ENCODE measurements at places on chromosomes 3 and 15.

GRCh38 chr15:52340093-52340492 lies 44.5 kb upstream of the MYO5C start:
- no peak for DNase-seq

DNA sequence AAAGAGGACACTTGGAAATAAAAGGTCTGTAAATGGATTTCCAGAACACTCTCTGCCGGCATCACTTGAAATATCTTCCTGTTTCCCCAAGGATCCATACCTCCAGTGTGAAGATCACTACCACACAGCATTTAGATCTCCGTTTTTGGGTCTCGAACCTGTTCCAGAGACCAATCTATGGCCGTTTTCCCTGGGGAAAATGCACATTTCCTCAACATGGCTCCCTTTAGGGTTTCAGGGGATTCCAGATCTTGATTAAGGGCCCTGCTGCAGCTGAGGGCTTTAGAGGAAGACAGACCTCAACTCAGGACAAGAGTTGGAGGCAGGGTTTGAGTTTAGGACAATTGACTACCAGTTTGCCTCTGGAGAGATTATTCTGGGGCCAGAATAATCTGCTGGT lies 2.1 kb downstream of the CTSH start:
- DNase-seq = no peak

DNA sequence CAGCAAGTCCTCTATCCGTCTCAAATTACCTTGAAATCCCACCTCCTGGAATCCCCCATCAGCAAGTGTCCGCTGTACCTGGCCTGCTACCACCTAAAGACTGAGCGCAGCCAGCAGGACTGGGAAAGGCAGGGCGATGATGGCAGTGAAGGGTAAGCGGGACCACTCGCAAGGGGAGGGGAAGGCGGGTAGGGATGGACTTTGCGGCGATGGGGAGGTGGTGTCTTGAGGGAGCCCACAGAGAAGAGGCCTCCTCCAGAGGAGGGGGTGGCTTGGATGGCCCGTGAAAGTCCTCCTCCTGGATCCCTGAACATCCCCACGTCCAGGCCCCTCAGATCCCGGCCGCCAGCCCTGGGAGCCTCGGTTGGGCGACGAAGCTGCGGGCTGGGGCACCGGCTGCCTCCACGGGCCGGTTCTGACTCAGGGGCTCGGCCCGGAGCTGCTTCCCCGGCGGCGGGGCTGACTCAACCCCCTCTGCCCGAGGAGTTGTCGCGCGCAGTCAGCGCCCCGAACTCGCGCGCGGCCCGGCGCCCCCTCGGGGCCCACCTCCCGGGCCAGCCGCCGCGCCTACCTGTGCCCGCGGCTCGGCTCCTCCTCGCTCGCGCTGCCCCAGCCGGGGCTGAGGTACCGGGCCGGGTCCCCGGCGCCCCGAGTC lies 512 bp downstream of the LARP6 start:
- DNase-seq = peak; percentile 5

GRCh38 chr15:78195735-78196201 lies 38.6 kb downstream of the ACSBG1 start:
- DNase-seq = peak; percentile 27

DNA sequence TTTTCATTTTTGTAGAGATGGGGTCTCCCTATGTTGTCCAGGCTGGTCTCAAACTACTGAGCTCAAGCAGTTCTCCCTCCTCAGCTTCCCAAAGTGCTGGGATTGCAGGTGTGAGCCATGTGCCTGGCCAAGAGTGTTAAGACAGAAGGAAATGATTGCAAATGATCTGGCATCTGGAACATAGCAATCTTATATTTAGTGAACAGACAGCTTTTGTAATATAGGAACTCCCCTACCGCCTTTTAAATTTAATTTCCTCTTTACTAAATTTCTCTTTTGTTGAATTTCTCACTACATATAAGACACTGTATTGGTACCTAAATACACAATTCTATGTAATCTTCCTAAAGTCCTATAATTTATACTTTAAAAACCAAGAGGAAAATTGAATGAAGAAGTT lies 13.1 kb downstream of the ANO10 start:
- no peak for DNase-seq

GRCh38 chr3:85851071-85851470 lies 892.3 kb downstream of the CADM2 start:
- no peak for DNase-seq

DNA sequence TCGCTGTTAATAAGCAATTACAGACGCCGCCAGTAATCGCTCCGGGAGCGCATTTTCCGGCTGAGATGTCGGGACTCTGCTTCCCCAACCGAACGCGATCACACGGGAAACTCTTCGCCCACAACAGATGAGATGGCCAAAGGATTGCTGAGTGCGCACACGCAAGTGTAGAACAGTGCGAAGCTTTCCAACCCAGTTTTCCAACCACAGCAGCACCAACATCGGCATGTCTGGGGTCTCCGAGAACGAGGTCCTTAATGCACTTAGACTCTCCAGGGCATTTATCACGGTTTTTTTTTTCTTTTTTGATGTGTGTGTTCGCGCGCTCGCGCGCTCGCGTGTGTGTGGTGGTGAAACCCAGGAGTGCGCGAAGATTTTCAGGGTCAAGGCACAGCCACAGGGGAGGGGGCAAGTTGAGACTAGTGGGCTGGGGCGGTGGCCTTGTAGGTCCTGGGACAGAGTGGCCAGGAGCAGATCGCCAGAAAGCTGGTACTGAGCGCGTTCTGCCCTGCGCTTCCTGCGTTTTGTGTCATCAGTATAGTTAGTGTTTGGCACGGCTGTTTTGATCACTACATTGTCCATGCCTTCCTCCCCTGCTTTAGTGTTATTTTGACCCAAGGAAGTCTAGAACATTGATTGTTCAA lies 1.8 kb upstream of the EOMES start:
- no peak for DNase-seq

GRCh38 chr15:57738734-57739237 lies 32.3 kb downstream of the POLR2M start:
- DNase-seq = no peak

DNA sequence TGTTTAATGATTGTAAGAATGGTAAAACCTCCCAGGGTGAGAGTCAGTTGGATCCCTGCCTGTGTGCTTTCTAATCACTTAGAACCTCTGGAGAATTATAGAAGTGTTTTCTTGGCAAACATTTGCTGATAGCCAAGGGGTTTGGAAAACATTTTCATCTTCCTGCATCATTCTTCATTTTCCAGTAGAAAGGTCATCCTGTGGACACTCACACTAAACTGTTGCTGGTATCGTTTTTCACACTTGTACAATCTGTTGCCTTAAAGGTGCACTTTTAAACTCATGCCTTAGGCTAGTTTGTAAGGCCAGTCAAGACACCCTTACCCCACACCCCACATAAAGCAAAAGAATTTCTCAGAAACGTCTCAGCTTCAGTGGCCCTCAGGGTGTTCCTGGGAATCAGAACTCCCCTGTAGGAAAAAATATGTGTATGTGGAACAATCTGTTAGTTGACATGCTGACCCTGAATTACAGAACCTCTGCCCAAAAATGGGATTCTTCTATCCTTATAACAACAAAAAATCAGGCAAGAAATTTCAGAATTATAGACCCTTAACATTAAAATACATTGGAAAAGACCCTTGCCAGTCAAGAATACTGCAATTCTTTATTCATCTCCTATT lies 5.8 kb upstream of the PLD1 start:
- no peak for DNase-seq

GRCh38 chr3:53069422-53070068 lies 23.7 kb upstream of the SFMBT1 start:
- DNase-seq = no peak

DNA sequence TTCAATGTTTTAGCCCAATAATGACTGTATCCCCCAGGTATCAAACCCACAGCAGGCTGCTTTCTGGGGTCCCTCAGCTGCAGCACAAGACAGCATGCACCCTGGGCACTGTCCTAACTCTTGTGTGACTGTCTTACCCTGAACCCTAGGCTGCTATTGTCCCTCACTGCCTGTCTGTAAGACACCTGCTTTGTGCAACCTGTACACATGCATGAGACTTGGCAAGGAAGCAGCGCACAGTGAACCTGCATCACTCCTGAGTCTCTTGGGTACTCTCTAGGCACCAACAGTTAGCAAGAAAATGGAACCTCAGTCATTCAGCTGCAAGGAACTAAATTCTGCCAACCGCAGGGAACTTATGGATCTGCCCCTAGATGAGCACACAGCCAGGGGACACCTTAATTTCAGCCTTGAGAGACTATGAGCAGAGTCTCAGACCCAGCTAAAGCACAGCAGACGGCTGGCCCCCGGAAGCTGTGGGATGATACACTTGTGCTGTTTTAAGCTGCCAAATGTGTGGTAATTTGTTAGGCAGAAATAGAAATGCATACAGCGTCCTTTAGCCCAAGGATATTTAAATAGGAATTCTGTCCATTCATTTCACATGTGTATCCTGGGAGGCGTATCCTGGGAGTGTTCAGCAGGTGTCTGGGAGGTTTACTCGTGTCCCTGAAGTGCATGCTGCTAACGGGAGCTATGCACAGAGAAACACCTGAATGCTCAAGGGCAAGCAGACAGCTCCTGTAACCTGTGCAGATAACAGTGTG lies 223.8 kb downstream of the KLF13 start:
- no peak for DNase-seq

DNA sequence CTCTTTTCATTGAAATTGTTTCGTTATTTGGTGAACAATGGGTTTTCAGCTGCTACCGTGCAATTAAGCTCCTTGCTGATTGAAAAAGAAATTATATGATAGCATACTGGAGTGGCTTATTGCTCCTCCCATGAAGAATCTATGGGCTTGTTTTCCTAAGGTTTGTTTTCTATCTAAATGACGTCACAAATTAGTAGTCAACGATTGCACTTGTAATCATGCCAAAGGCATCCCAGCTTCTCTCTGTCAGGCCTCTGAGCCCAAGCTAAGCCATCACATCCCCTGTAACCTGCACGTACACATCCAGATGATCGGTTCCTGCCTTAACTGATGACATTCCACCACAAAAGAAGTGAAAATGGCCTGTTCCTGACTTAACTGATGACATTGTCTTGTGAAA lies 388.0 kb upstream of the LMCD1 start:
- no peak for DNase-seq

- no peak for DNase-seq
Measured at GRCh38 chr15:72009222-72009621, 108.7 kb downstream of the MYO9A start.

DNA sequence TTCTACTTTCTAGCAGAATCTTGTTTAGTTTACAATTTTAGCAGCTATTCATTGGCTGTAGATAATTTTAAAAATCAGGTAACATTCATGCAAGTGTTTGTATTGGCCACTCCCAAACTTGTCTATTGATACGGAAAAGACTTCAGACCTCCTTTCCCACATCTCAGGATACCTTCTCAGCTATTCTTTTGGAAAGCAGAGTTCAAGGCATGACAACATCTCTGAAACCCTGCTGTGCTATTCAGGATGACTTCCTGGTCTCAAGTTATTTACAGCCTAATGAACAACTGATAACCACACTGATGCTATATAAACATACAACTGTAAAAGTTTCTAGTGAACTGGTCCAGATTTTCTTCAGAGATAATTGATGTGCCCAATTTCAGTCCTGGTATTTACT lies 55.8 kb downstream of the DZIP3 start:
- DNase-seq = no peak

DNA sequence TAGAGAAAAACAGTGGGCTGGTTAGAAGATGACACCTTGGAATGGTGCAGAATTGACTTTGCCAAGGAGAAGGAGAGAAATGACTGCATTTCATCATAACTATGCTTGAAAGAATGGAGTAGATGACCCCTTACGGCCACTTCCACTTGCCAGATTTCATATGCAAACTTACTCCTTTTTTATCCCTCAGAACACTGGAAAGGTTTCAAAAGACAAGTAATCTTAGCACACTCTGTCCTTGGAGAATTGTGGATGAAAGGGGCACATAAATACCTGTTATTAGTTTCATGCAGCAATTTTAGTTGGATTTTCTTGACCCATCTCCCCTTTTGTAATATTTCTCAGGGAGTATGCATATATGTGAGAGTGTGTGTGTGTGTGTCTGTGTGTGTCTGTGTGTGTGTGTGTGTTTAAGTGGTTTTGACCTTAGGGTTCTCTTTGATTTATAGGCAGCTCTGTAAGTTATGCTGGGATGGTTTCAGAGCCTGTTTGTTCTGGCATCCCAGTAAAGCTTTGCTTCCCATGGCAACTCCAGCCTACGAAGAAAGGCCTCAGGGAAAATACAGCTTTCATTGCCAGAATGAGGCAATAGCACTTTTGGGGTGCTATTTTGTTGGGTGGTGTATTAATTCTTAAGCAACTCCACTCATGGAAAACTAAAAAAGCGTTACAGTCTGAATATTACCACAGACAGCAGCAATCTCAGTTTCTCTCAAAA lies 122.2 kb upstream of the TP63 start:
- DNase-seq = no peak

GRCh38 chr3:172577987-172578570 lies 54.8 kb upstream of the TNFSF10 start:
- DNase-seq = no peak

- no peak for DNase-seq
Measured at GRCh38 chr3:44409640-44410410, 67.6 kb downstream of the ZNF445 start.

GRCh38 chr3:161025911-161026310 lies 79.2 kb downstream of the B3GALNT1 start:
- no peak for DNase-seq

- DNase-seq = no peak
Measured at GRCh38 chr3:45868213-45868612, 18.1 kb upstream of the CCR9 start.

GRCh38 chr15:60000113-60000823 lies 3.8 kb upstream of the FOXB1 start:
- DNase-seq = no peak

- DNase-seq = no peak
Measured at GRCh38 chr3:38723569-38724391, 74.3 kb upstream of the SCN5A start.

DNA sequence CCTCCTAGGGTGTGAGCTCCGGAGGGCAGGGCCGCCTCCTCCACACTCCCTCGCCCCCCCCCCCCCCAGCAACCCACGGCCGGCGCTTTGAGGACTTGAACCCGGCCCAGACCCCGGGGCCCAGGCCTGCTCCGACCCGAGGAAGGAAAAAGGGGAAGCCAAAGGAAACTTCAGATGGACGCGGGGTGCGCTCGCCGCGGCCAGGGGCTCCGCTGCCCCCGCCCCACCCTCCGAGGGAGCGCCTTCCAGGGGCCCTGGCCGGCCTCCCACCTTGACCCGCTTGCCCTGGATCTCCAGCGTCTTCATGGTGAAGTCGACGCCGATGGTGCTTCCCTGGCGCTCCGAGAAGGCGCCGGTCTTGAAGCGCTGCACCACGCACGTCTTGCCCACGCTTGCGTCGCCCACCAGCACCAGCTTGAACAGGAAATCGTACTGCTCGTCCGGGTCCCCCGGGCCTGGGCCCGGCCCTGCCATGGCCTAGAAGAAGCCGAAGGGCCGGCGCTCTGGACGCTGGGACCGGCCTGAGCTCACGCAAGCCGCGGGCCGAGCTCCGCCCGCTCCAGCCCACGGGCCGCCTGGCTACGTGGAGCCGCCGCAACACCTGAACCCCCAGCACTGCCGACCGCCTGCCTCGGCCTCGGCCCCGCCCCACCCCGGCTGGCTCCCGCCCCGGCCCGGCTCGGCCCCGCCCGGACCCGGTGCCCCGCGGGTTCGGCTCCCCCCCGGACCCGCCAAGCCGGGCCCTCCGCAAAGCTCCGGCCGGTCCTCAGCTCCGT lies 400 bp downstream of the RAB43 start:
- DNase-seq = peak; percentile 57

- DNase-seq = no peak
Measured at GRCh38 chr3:24088782-24089181, 143.7 kb downstream of the NR1D2 start.
